Caco-2 (cell line): ENCODE measurements at places on chromosomes 7 and 10.

DNA sequence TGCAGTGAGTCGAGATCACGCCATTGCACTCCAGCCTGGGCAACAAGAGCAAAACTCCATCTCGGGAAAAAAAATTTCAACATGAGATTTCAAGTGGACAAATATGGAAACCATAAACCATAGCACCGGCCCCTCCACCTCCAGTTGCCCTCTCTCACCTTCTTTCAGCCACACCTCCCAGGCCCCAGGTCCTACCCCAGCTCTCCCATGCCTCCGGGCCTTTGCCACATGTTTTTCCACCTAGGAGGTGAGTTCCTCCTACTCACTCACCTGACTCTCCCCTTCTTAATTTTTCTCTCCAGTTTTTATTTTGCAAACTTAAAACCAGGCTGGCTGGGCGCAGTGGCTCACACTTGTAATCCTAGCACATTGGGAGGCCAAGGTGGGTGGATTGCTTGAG is 13.7 kb upstream of the CLDN4 start:
- no peak for DNase-seq
- no peak overlapping the region for H3K4me3 ChIP-seq
- no peak overlapping the region for H3K27ac ChIP-seq
- no peaks in the 10 kb centered on the region for H3K27me3 ChIP-seq
- H3K4me1 ChIP-seq = peaks cover 7% of the 10 kb centered on the region; the same call in 1 of the 2 replicates

DNA sequence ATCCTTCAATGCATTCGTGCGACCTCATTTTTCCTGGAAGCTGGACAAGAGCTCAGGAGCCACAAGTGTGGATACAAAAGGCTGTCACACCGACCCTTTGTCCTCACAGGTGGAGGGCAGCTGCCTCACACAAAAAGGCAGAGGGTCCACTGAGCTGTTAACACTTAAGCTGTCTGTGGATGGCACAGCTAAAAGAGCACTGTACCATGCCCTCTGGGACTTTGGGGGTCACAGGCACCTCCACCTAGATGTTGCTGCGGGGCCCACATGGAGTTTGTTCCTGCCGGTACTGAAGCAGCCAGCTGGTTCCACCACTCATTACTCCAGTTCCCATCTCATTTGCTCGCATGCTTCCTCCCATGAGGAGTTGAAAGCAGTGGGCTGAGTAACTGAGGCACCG is 57.0 kb downstream of the STRA8 start:
- no peak for DNase-seq
- no peak overlapping the region for H3K27ac ChIP-seq
- no peak overlapping the region for H3K4me3 ChIP-seq
- no peaks in the 10 kb centered on the region for H3K36me3 ChIP-seq

- no peak overlapping the region for H3K27ac ChIP-seq
- no peak overlapping the region for H3K4me3 ChIP-seq
- peaks cover 10% of the 10 kb centered on the region for H3K4me1 ChIP-seq
- no peaks in the 10 kb centered on the region for H3K27me3 ChIP-seq
- no peaks in the 10 kb centered on the region for H3K36me3 ChIP-seq
These were observed 904.6 kb upstream of the LRRN3 start for GRCh38 chr7:110186334-110186733.

DNA sequence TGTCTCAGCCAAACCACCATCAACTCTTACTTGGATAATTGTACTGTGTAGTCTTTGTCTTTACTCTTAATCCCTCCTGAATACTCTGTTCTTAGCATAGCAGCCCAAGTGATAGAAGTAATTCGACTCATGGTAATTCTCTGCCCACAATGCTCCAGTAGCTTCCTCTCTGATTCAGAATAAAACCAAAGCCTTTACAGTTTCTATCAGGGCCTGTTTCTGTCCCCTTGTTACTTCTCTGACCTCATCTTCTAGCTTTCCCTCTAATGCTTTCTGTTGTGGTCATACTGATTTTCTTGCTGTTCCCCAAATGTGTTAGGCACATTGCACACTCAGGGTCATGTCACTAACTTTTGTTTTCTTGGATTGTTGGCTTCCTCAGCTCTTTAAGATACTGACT is 8.0 kb downstream of the ZNF518A start:
- H3K36me3 ChIP-seq = peaks cover 2% of the 10 kb centered on the region
- no peak overlapping the region for H3K4me3 ChIP-seq
- DNase-seq = no peak
- H3K27me3 ChIP-seq = no peaks in the 10 kb centered on the region
- H3K4me1 ChIP-seq = no peaks in the 10 kb centered on the region

GRCh38 chr10:5047912-5048628 is 44.4 kb upstream of the AKR1C2 start:
- H3K4me1 ChIP-seq = peaks cover 7% of the 10 kb centered on the region
- H3K36me3 ChIP-seq = no peaks in the 10 kb centered on the region
- no peak overlapping the region for H3K27ac ChIP-seq

GRCh38 chr7:45524445-45524844 is 49.7 kb upstream of the ADCY1 start:
- no peaks in the 10 kb centered on the region for H3K36me3 ChIP-seq
- no peak overlapping the region for H3K27ac ChIP-seq
- H3K4me1 ChIP-seq = no peaks in the 10 kb centered on the region
- no peak overlapping the region for H3K4me3 ChIP-seq

DNA sequence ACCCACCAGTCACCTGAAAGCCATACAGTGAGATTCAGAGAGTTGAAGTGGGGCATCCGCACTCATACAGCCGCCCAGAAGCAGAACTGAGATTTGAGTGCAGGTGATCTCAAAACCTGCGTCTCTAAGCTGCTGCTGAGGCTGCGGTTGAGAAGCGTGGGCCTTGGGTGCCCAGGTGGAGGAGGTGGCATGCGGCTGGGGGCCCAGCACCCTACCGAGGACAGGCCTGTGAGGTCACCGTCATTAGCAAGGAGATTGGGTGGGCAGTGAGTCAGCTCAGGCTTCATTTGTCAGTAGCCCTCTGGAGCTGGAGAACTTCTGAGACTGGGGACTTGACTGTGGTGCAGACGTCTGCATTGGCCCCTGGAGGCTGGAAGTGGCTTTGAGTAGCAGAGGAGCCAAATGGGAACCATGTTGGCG is 29.8 kb downstream of the ZMIZ1 start:
- peaks cover 1% of the 10 kb centered on the region; the same call in 1 of the 2 replicates for H3K36me3 ChIP-seq
- no peak overlapping the region for H3K4me3 ChIP-seq
- no peaks in the 10 kb centered on the region for H3K27me3 ChIP-seq

- no peak for DNase-seq
- H3K4me1 ChIP-seq = peaks cover 20% of the 10 kb centered on the region
- H3K4me3 ChIP-seq = no peak overlapping the region
- peak overlapping the region; percentile 64 for H3K27ac ChIP-seq
- no peaks in the 10 kb centered on the region for H3K27me3 ChIP-seq
These were observed 212.2 kb downstream of the CUX1 start for GRCh38 chr7:102029616-102030015.

DNA sequence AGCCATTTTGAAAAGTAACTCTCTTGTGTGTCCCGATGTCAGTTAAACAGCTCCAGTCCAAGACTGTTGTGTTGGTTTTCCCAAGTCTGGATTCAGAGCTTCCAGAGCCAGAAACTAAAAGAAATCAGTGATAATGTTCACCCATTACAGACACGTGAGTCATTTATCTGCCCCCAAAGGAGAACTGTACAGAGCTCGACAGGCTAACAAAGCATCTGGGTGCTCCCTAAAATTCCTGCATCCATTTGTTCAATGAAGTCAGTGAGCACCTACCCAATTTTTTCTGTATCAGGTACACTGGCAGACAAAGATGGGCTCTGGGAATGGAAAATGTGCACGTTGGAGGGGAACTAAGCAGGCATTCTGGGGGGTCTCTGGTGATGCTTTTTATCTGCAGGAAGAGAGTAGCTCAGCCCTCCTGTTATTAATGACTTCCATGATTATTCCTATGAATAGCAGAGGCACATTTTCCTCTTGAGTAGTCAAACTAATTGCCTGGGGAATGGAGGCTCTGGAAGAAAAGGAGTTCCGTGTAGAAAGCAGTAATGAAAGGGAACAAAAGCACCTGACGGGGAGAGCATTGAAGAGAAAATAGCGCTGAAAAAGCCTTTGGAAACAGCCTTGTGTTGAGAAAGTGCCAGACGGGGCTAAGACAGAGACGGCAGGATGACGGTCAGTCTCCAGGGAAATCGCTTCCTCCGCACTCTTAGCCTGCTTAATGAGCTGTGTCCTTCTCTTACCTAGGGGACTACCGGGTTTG is 75.3 kb downstream of the GAD2 start:
- no peak overlapping the region for H3K27ac ChIP-seq
- no peaks in the 10 kb centered on the region for H3K4me1 ChIP-seq
- no peak for DNase-seq
- H3K27me3 ChIP-seq = no peaks in the 10 kb centered on the region
- no peak overlapping the region for H3K4me3 ChIP-seq
